ENCODE measurements at places on chromosomes 5 and 9.

DNA sequence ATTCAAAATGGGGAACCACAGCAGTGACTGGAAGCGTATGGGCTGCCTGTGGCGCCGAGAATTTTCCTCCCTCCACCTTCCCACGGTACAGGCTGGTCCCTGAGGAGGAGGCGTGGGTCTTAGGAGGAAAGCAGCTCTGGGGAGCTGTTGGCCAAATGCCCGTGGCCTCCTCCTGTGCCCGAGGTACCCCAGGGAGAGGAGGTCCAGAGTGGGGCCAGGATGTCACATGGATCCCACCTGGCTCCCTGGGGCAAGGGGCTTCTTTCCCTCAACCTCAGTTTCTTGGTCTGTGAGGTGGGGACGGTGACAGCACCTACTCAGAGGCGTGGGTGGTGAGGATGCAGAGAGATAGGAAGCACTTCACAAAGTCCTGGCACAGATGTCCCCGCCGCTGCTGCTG lies 16.5 kb downstream of the PRRX2 start:
- DNase-seq: no peak

- DNase-seq: no peak
These were observed 286.0 kb downstream of the ICE1 start for GRCh38 chr5:5708367-5708919.

DNA sequence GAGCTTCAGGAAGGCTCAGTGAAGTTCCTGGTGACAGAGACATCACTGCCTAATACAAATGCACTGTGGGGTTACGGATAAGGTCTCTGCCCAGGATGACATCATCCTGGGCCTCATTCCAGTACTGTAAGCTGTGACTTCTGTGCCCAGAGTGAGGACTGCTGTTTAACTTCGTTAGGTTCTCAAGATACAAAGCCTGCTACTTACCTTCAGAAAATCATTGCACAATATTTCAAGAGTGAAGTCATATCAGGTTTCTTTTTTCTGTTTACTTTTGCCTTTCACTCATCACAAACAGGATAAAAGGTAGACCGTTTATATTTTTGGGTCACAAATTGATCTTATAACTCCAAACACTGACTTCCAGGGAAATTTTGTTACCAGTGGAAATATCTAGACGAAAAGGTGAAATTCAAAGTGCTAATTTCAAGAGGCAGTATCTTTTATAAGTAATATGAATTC lies 241.2 kb downstream of the PIK3R1 start:
- no peak for DNase-seq

DNA sequence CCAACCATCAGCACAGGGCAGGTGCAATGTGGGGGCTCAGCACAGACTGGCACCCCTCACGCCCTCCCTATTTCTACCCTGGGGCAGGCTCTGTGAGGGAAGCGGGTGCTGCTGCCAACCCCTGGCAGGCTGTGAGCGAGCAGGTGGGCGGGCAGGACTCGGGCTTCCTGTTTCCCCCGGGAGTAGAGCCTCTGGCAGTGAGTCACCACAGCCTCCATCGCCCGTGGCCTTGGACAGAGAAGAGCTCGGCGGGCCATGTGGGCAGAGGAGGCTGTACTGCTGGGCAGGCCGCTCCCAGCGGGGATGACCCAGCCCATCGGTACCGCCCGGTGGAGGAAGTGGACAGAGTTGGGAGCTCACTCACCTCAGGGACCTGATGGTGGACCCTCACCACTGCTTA lies 16.6 kb downstream of the KCNT1 start:
- no peak for DNase-seq

Data from NCI-H1930 (cell line).